ENCODE measurements at places on chromosomes 3 and 15.

GRCh38 chr3:138199851-138200250 lies 12.8 kb downstream of the ARMC8 start:
- no peak overlapping the region for H3K4me3 ChIP-seq
- peak overlapping the region; percentile 15 for H3K27ac ChIP-seq
- no peaks in the 10 kb centered on the region for H3K27me3 ChIP-seq
- peaks cover 18% of the 10 kb centered on the region for H3K36me3 ChIP-seq

DNA sequence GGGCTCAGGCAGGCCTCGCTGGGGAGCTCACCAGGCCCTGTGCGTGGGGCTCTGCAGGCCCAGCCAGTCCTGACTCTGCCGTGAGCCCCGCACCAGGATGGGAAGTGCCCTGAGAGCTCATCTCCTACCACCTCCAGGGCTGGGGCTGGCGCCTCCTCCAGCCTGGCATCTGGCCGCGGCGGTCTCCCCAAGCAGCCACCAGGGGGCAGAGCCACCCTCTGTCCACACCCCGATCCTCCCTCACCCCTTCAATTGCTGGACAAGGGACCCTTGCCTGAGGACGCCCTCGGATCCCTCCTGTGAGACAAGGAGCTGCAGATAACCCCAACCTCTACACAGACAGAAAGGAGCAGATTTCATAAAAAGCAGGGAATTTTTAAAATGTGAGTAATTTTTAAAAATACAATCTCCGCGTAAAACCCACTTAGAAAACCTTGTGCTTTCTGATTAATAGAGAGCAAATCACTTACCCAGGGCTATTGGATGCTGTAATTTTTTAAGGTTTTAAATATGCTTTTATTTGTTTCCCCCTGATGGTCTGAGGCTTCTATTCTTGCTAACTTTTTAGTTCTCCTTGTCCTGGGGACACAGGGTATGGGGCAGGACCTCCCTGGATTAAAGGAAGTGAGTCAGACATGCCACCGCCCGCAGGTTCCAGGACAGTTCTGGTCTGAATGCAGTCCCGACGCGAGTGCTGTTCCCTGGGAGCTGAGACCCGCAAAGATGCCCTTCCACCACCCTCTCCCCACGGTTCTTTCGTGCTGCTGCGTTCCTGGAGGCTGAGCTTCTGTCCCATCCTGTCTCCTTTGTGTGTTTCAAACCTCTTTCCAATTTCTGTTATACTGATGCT lies 52.3 kb upstream of the CHRNA7 start:
- H3K4me1 ChIP-seq = no peaks in the 10 kb centered on the region
- H3K27ac ChIP-seq = no peak overlapping the region
- peak; percentile 68 for ATAC-seq
- no peak overlapping the region for H3K4me3 ChIP-seq

DNA sequence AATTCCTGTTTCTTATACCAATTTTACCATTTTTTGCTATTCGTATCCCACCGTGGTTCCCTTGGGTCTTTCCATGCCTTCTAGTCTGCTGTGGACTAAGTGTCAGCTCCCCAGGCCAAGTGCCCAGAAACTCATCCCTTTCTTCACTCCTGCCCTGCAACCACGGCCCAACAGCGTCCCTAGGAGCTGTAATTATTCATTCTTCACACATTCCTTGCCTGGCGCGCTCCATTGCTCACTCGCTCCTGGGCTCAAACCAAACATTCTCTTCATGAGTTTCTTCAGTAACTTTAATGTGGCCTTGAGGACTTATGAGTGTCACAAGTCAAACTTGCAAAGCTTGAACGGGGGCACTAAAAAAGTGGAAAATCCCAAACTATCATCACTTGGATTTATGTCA lies 15.7 kb downstream of the GABRB3 start:
- H3K4me3 ChIP-seq = no peak overlapping the region
- no peak for ATAC-seq
- H3K4me1 ChIP-seq = no peaks in the 10 kb centered on the region
- H3K27ac ChIP-seq = no peak overlapping the region
- no peaks in the 10 kb centered on the region for H3K36me3 ChIP-seq

DNA sequence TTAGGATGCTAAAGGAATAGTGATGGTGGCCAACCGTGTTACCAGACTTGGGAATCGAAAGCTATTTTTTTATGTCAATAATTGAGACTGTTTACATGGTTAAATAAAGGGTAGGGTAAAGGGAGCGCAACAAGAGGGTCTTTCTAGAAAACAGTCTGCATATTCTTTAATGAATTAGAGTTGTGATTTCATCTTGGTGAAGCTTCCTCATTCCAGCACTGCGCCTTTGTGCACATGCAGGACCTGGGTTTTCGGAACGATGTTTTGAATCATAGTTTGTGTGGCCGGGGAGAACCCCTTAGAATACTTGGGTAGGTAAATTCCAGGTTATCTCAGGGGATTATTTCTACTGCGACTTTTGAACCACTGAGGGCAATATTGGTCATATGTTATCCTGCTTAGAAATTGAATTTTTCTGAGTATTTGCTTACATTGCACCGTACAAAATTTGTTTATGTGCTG lies 1.3 kb downstream of the PIK3CA start:
- peak overlapping the region; percentile 98 for H3K27ac ChIP-seq
- H3K27me3 ChIP-seq = no peaks in the 10 kb centered on the region
- peak; percentile 51 for ATAC-seq
- peaks cover 16% of the 10 kb centered on the region for H3K4me1 ChIP-seq
- H3K4me3 ChIP-seq = no peak overlapping the region

DNA sequence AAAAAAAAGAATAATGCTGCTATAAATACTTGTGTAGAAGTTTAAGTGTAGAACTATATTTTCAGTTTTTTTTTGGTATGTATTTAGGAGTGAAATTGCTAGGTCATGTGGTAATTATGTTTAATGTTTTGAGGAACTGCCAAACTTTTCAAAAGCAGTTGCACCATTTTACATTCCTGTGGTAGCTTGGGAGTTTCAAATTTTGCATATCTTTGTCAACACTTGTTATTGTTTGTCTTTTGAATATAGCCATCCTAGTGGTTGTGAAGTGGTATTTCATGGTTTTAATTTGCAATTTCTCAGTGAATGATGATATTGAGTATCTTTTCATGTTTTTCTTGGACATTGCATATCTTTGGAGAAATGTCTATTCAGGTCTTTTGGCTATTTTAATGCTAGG lies 30.4 kb downstream of the SKIL start:
- H3K4me3 ChIP-seq = no peak overlapping the region
- H3K27me3 ChIP-seq = no peaks in the 10 kb centered on the region
- H3K36me3 ChIP-seq = peaks cover 97% of the 10 kb centered on the region
- no peak for ATAC-seq
- H3K4me1 ChIP-seq = no peaks in the 10 kb centered on the region

DNA sequence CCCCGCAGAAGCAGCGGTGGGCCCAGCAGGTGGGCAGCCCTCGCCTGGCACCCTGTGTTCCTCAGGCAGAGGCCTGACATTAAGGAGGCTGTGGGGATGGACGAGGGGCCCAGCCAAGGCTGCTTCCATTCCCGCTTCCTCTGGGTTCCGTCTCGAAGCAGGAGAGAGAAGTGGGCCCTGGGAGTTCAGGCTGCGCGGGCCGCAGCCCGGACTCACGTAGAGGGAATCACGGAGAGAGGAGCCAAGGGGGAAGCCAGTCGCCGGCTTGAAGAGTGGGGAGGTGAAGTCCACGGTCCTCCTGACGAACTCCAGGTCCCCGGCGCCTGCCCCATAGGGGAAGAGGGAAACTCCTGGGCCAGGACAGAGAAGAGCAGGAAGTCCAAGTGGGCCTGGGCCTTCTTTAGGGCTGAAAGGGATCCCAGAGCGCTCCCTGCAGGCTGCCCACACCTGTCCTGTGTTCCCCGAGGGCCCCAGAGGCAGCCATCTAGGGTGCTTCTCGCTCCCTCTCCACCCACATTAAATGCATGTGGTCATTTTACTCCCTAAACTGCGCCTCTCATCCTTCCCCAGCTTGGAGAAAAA lies 37.7 kb downstream of the MUC4 start:
- no peak overlapping the region for H3K27ac ChIP-seq
- H3K36me3 ChIP-seq = no peaks in the 10 kb centered on the region
- peaks cover 7% of the 10 kb centered on the region for H3K4me1 ChIP-seq
- H3K27me3 ChIP-seq = no peaks in the 10 kb centered on the region

GRCh38 chr3:146277953-146278631 lies 27.2 kb upstream of the PLSCR4 start:
- no peak for ATAC-seq
- no peaks in the 10 kb centered on the region for H3K36me3 ChIP-seq
- H3K4me1 ChIP-seq = no peaks in the 10 kb centered on the region
- H3K27me3 ChIP-seq = no peaks in the 10 kb centered on the region
- H3K27ac ChIP-seq = no peak overlapping the region

DNA sequence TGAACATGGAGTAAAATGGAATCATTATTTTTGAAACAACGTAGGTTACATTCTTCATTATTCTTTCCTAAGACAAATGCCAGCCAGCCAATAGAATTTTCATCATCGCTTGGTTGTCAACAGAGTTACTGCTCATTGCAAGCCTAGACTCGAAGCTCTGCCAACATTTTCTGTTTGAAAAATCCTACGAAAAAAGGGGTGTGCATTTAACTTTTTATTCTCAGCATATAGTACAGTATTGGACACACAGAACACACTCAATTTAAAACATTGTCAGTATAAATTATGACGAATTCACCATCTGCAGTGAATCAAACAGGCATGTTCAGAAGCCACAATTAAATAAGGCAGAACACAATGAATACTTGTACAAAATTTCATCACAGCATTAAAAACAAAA lies 232.1 kb downstream of the NR1D2 start:
- H3K4me3 ChIP-seq = no peak overlapping the region
- no peak overlapping the region for H3K27ac ChIP-seq
- H3K36me3 ChIP-seq = no peaks in the 10 kb centered on the region
- no peaks in the 10 kb centered on the region for H3K4me1 ChIP-seq
- ATAC-seq = no peak

- peak overlapping the region; percentile 75 for H3K4me3 ChIP-seq
- peak; percentile 95 for ATAC-seq
- H3K27me3 ChIP-seq = no peaks in the 10 kb centered on the region
- H3K36me3 ChIP-seq = no peaks in the 10 kb centered on the region
Observed at GRCh38 chr3:115099986-115100571, 47.0 kb downstream of the ZBTB20 start.

DNA sequence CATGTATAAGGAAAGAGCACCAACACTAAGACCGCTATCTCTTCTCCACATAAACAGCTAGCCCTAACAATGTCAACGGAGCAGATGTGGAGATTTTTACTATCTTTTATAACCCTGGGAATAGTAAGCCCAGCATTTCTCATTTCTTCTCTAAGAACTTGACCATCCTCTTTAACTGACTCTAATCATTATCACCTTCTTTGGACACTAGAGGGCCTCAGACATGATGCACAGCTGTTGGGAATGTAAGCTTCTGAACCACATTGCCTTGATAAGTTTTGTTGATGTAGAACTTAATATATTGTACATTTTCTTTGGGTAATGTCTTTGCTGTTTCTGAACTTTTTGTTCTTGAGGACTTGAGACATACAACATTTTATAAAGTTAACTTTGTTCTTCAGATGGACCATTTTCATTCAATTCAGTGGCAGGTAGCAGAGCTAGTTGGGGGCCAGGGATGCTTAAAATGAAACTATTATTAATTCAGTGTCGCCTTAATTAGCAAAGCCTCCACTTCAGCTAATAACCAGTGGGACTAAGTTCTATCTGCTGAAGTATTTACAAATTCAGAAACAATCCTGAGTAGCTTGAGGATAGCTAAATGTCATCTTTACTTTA lies 9.6 kb upstream of the TAGLN3 start:
- no peaks in the 10 kb centered on the region for H3K27me3 ChIP-seq
- ATAC-seq = peak; percentile 34
- peak overlapping the region; percentile 13 for H3K4me3 ChIP-seq
- H3K27ac ChIP-seq = no peak overlapping the region
- peaks cover 17% of the 10 kb centered on the region for H3K4me1 ChIP-seq

DNA sequence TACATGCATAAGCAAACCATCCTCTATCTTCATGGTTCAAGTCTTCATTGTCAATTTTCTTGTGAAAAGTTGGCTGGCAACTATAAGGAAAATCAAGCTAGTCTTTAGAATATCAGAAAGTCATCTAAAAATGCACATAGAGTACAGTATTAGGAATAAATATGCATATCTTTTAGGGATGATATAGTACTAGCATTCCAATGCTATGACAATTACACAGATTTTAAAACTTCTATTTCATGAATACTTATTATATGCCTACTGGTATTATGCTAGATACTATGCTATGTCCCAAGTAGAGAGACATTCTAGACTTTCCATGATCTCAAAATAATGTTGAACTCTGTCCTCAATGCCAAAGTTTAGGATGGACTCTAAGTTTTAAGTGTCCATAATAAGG lies 81.3 kb upstream of the NAALADL2 start:
- ATAC-seq = no peak
- no peaks in the 10 kb centered on the region for H3K4me1 ChIP-seq
- no peaks in the 10 kb centered on the region for H3K27me3 ChIP-seq
- H3K27ac ChIP-seq = no peak overlapping the region

GRCh38 chr15:62115847-62116246 lies 49.1 kb downstream of the C2CD4A start:
- H3K36me3 ChIP-seq = no peaks in the 10 kb centered on the region
- ATAC-seq = no peak
- H3K4me1 ChIP-seq = peaks cover 44% of the 10 kb centered on the region
- H3K27ac ChIP-seq = no peak overlapping the region

GRCh38 chr3:71162221-71162620 lies 421.3 kb downstream of the FOXP1 start:
- no peak for ATAC-seq
- peaks cover 19% of the 10 kb centered on the region for H3K36me3 ChIP-seq
- peaks cover 22% of the 10 kb centered on the region for H3K4me1 ChIP-seq
- H3K4me3 ChIP-seq = no peak overlapping the region
- H3K27ac ChIP-seq = no peak overlapping the region

DNA sequence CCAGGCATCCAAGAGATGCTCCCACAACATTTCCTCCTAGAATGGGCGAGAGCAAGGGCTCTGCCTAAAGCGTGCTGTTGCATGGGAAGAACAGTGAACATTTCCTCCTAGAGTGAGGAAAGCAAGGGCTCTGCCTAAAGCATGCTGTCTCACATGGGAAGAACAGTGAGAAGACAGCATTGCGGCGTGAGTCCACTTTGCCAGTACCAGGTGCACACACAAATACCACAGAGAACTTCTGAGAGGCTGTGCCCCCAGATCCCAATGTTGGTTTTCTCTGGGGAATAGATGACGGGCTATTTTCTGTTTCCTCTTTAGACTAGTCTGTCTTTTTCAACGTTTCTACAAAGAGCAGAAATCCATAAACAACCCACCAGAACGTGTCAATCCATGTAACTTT lies 142.9 kb downstream of the LRRK1 start:
- no peak overlapping the region for H3K4me3 ChIP-seq
- no peak for ATAC-seq
- no peak overlapping the region for H3K27ac ChIP-seq
- H3K27me3 ChIP-seq = no peaks in the 10 kb centered on the region
- no peaks in the 10 kb centered on the region for H3K4me1 ChIP-seq
- no peaks in the 10 kb centered on the region for H3K36me3 ChIP-seq

GRCh38 chr15:94028809-94029208 lies 202.6 kb upstream of the MCTP2 start:
- no peak overlapping the region for H3K27ac ChIP-seq
- H3K4me3 ChIP-seq = no peak overlapping the region
- H3K4me1 ChIP-seq = no peaks in the 10 kb centered on the region
- peaks cover 15% of the 10 kb centered on the region for H3K27me3 ChIP-seq

- H3K4me1 ChIP-seq = no peaks in the 10 kb centered on the region
- no peak overlapping the region for H3K27ac ChIP-seq
- peaks cover 4% of the 10 kb centered on the region for H3K27me3 ChIP-seq
- H3K36me3 ChIP-seq = no peaks in the 10 kb centered on the region
Observed at GRCh38 chr3:156477323-156477722, 77.6 kb downstream of the SSR3 start.

- H3K27me3 ChIP-seq = no peaks in the 10 kb centered on the region
- H3K4me3 ChIP-seq = no peak overlapping the region
- H3K36me3 ChIP-seq = no peaks in the 10 kb centered on the region
- H3K4me1 ChIP-seq = no peaks in the 10 kb centered on the region
Observed at GRCh38 chr3:6394944-6395343, 466.0 kb upstream of the GRM7 start.

Data from activated T-helper 17 cell treated with anti-CD3 and anti-CD28 coated beads, Interleukin-2, amount 50 U/mL, for 72 hours (primary cell).